ENCODE measurements at places on chromosomes 3 and 15.

GRCh38 chr3:114005481-114005880 is 50.8 kb downstream of the CCDC191 start:
- DNase-seq, result no peak

DNA sequence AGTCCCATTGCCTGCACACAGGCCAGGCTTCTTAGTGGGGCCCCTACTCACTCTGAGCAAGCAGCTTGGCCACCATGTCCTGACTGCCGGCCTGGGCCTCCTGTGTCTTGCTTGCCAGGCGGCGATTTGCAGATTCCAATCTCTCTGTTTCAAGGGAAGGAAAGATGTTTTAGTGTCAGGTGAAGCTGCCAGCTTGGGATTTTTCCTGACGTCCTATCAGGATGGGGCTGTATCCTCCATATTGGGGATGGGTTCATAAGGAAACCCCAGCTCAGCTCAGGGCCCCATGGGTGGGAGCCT is 8.5 kb downstream of the AMOTL2 start:
- DNase-seq, result no peak

GRCh38 chr15:91200101-91200754 is 100.2 kb downstream of the SV2B start:
- DNase-seq, result no peak

- no peak for DNase-seq
These were observed 72.3 kb downstream of the SLC12A8 start for GRCh38 chr3:125140011-125140817.

- DNase-seq, result no peak
These were observed 11.8 kb upstream of the PP2D1 start for GRCh38 chr3:20023623-20024405.

- DNase-seq, result peak; percentile 62
These were observed 32.3 kb downstream of the TMOD3 start for GRCh38 chr15:51861557-51862359.
